GM23248 (cell line): ENCODE measurements at places on chromosomes 4 and X. TPM values are rescaled to one million over a fixed set of nuclear protein-coding genes. Genes with fewer than 3 reads are reported as not detected.
A peak's percentile ranks its signal among the peaks of the same experiment; 100 is the strongest.

FGFBP2 gene
- not detected in 2 replicates for total RNA-seq

DNA sequence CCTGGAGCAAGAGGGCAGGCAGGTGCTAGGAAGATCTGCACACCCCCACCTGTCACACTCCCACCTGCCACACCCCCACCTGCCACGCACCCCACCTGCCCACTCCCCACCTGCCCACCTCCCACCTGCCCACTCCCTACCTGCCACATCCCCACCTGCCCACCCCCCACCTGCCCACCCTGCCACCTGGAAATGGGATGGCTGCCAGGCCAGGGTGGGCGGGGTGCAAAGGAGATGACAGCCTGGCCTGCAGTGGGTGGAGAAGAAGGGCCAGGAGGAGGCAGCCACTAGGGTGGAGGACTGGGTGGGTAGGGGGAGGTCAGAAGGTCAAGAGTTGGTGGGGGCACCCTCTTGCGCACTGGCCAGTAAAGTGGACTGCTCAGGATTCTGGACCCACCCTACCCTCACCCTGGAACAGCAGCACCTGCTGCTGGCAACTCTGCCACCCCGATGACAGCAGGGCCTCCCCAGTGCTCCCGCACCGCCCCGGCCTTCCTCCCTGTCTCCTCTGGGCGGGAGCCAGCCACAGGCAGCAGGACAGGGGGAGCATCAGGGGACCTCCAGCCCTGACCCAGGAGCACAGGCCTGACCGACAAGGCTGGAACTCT is 66.8 kb upstream of the NKX1-1 start:
- H3K27me3 ChIP-seq, result peaks cover 19% of the 10 kb centered on the region
- no peak for DNase-seq
- no peak overlapping the region for H3K4me3 ChIP-seq
- no peaks in the 10 kb centered on the region for H3K36me3 ChIP-seq
- H3K4me1 ChIP-seq, result no peaks in the 10 kb centered on the region

CT45A8 gene
- total RNA-seq, result not detected in 2 replicates

SLC16A2 gene
- total RNA-seq, result 53.0 and 55.3 TPM in 2 replicates

- H3K27me3 ChIP-seq, result no peaks in the 10 kb centered on the region
- H3K36me3 ChIP-seq, result no peaks in the 10 kb centered on the region
- no peak overlapping the region for H3K27ac ChIP-seq
Observed at GRCh38 chr4:152094970-152095700, 334.3 kb upstream of the GATB start.

MAGEC2 gene
- not detected in 2 replicates for total RNA-seq

TEX13C gene
- total RNA-seq, result not detected in 2 replicates

F8 gene
- total RNA-seq, result 1.6 and 4.1 TPM in 2 replicates

- no peaks in the 10 kb centered on the region for H3K4me1 ChIP-seq
- H3K27me3 ChIP-seq, result no peaks in the 10 kb centered on the region
- H3K27ac ChIP-seq, result no peak overlapping the region
- H3K36me3 ChIP-seq, result no peaks in the 10 kb centered on the region
- no peak for DNase-seq
- H3K4me3 ChIP-seq, result no peak overlapping the region
Observed at GRCh38 chrX:153396320-153397195, 4.6 kb downstream of the PNMA6E start.

SASH3 gene
- total RNA-seq, result not detected in 2 replicates

USO1 gene
- 117 and 208 TPM in 2 replicates for total RNA-seq

- no peaks in the 10 kb centered on the region for H3K27me3 ChIP-seq
- peaks cover 12% of the 10 kb centered on the region for H3K36me3 ChIP-seq
- peak; percentile 85 for DNase-seq
Observed at GRCh38 chr4:26687728-26688127, 103.8 kb downstream of the TBC1D19 start.

NIPAL1 gene
- 3.7 TPM in 1 of 2 replicates, not detected in the other for total RNA-seq

- no peaks in the 10 kb centered on the region for H3K36me3 ChIP-seq
- DNase-seq, result peak; percentile 74
- peaks cover 13% of the 10 kb centered on the region; the same call in 1 of the 2 replicates for H3K4me1 ChIP-seq
- peak overlapping the region; percentile 86 for H3K27ac ChIP-seq
- peak overlapping the region; percentile 79 for H3K4me3 ChIP-seq
Observed at GRCh38 chr4:1249731-1250526, 999 bp upstream of the CTBP1 start.

- H3K27ac ChIP-seq, result no peak overlapping the region
- DNase-seq, result peak; percentile 70
- no peaks in the 10 kb centered on the region for H3K36me3 ChIP-seq
- H3K27me3 ChIP-seq, result peaks cover 9% of the 10 kb centered on the region; the same call in 1 of the 2 replicates
Observed at GRCh38 chr4:21769404-21770147, 179.0 kb downstream of the KCNIP4 start.

- no peak overlapping the region for H3K4me3 ChIP-seq
- peak; percentile 10 for DNase-seq
- H3K27ac ChIP-seq, result no peak overlapping the region
- peaks cover 3% of the 10 kb centered on the region; the same call in 1 of the 2 replicates for H3K4me1 ChIP-seq
Observed at GRCh38 chr4:5120468-5120867, 69.2 kb downstream of the STK32B start.

GRCh38 chr4:40931238-40931637 is 181.5 kb downstream of the NSUN7 start:
- H3K36me3 ChIP-seq, result 0 out of 2 replicates have a peak, but pooled peaks cover 6% of the 10 kb centered on the region
- H3K27me3 ChIP-seq, result no peaks in the 10 kb centered on the region
- no peaks in the 10 kb centered on the region for H3K4me1 ChIP-seq
- no peak overlapping the region for H3K4me3 ChIP-seq

NHS gene
- total RNA-seq, result 4.8 and 5.6 TPM in 2 replicates

DNA sequence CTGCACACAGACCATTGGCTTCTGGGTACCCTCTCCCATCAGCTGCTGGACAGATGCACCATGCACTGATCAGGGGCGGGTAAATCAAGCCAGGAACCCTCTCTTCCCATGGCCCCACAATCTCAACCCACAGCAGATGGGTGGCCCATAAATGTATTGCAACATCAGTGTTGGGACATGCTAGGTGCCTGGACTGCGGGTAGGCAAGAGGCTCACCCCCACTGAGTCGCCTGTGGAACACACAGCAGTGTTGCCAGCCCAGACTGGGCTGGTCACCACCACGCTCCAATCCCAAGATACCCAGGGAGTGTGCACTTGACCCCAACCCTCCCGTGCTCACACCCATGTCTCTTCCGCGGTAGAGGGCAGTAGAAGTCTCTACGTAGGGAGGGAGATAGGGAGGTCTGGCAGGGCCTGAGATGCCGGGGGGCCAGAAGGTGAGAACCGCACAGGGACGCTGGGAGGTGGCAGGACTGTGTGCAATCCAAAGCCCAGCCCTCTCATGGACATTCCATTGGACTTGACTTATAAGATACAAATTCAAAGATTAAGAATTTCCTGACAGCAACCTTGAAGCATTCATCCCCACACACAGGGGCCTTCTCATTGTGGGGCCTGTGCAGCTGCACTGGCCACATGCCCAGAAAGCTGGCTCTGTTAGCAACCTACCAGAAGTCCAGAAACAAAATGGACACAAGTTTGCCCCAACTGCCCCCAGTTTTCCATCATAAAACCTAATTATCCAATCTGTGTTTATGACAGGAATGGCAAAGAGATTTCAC is 183.7 kb downstream of the NSUN7 start:
- H3K4me3 ChIP-seq, result no peak overlapping the region
- DNase-seq, result no peak
- H3K36me3 ChIP-seq, result 0 out of 2 replicates have a peak, but pooled peaks cover 6% of the 10 kb centered on the region
- no peaks in the 10 kb centered on the region for H3K27me3 ChIP-seq

- no peaks in the 10 kb centered on the region for H3K36me3 ChIP-seq
- peaks cover 14% of the 10 kb centered on the region for H3K4me1 ChIP-seq
- no peaks in the 10 kb centered on the region for H3K27me3 ChIP-seq
- DNase-seq, result no peak
- no peak overlapping the region for H3K27ac ChIP-seq
Observed at GRCh38 chr4:102629673-102630072, 128.5 kb downstream of the NFKB1 start.

- H3K36me3 ChIP-seq, result no peaks in the 10 kb centered on the region
- no peak overlapping the region for H3K27ac ChIP-seq
- no peaks in the 10 kb centered on the region for H3K27me3 ChIP-seq
- H3K4me3 ChIP-seq, result no peak overlapping the region
- peak; percentile 89 for DNase-seq
- peaks cover 19% of the 10 kb centered on the region for H3K4me1 ChIP-seq
Observed at GRCh38 chr4:107069049-107069448, 32.9 kb upstream of the DKK2 start.
